ENCODE measurements at places on chromosomes 5 and 9.
A peak's percentile ranks its signal among the peaks of the same experiment; 100 is the strongest.

DNA sequence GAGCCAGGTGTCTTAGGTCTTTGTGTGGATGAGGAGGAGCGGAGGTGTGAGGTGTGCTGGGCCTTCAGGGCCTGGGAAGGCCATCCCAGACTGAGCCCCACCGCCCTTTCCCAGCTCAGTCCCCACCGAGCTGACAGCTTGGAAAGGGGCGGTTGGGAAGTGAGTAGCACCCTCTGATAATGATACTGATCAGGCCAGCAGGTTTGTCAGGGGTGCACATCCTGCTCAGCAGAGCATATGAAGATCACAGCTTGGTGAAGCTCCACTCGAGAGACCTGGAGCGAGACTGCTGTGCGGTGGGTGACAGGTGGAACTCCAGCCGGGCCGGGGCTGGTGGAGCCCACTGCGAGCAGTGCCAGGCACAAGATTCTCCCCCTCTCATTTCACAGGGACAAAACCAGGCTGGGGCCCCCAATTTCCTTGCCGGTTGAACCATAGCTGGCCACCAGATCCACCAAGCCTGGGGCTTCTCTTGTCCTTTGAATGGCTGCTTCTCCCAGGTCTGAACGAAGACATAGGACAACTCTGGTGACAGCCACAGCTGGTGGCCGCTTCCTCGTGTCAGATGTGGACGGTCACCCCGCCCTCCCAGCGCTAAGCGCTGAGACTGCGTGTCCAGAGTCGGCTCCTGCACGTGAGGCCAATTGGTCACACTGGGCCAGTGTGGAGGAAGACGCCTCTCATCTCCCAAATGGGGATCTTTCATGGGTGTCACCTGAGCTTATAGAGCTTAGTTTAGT lies 8.3 kb downstream of the QRFP start:
- no peak for DNase-seq

- DNase-seq: no peak
Observed at GRCh38 chr5:159655757-159656409, 260.4 kb upstream of the ADRA1B start.

GRCh38 chr5:14450018-14450524 lies 131.5 kb upstream of the OTULINL start:
- no peak for DNase-seq

GRCh38 chr5:38831909-38832308 lies 13.9 kb upstream of the OSMR start:
- DNase-seq: peak; percentile 38

- peak; percentile 58 for DNase-seq
Observed at GRCh38 chr9:35732800-35733541, 505 bp downstream of the CREB3 start.

- DNase-seq: no peak
Observed at GRCh38 chr9:4137681-4138099, 162.2 kb downstream of the GLIS3 start.

DNA sequence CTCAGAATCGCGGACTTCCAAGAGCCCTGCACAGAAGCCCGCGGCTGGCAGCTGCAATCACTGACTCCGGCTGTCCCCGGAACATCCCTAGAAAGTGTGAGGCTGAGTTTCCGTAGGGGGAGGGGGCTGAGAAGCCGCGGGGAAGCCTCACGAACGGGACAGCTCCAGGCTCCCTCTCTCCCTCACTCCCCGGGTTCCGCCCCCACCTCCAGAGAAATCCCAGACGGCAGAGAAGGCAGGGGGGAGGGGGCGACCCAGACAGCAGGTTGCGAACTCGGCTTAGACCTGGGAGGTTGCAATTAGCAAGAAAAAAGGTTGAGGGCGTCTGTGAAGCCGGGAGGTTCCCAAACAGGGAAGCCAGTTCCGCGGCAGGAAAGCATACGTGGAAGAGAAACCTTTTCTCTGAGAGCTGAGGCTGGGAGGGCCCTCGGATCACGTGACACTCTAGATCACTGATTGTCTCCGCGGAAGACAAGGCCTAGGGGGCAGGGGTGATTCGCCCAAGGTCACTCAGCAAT lies 73.8 kb upstream of the CPLX2 start:
- no peak for DNase-seq

- no peak for DNase-seq
Observed at GRCh38 chr5:77633207-77633675, 5.3 kb downstream of the OTP start.

DNA sequence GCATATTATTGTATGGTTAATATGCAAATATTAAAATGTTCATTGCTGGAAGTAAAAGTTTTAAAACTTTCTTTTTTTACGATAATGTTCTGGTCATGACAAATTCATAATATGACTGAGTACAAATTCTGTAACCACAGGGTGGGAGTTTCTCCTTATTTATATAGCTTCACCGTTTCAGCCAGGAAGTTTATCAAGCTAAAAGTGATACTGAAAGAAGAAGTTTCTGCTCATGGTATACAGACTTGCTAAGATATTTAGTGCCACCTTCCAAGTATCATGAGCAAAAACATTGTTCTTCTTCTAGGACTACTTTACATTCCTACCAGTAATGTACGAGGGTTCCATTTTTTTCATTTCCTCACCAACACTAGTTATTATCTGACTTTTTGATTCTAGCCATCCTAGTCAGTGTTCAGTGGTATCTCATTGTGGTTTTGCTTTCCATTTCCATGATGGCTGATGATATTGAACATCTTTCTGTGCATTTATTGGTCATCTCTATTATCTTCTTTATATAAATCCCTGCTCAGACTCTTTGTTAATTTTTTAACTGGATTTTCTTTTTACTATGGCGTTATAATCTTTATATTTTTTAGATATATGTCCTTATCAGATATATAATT lies 94.2 kb upstream of the PRRC1 start:
- DNase-seq: no peak

DNA sequence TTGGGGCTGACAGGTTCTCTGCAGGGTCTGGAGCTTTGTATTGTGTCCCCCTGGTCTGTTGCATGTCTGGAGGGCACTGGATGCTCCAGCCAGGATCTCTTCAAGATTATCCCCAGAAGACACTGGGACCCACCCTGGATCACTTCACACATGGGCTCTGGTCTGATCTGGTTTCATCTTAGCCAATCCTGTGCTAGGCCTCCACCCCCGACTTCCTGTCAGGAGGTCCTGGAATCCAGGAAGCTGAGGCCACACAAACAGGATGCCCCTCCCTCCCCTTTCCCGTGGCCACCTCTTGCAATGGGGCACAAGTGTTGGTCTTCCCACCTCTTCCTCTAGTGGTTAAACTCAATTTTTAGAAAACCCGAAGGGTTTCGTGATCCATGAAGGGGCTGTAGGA lies 242.6 kb upstream of the MVB12B start:
- DNase-seq: no peak

DNA sequence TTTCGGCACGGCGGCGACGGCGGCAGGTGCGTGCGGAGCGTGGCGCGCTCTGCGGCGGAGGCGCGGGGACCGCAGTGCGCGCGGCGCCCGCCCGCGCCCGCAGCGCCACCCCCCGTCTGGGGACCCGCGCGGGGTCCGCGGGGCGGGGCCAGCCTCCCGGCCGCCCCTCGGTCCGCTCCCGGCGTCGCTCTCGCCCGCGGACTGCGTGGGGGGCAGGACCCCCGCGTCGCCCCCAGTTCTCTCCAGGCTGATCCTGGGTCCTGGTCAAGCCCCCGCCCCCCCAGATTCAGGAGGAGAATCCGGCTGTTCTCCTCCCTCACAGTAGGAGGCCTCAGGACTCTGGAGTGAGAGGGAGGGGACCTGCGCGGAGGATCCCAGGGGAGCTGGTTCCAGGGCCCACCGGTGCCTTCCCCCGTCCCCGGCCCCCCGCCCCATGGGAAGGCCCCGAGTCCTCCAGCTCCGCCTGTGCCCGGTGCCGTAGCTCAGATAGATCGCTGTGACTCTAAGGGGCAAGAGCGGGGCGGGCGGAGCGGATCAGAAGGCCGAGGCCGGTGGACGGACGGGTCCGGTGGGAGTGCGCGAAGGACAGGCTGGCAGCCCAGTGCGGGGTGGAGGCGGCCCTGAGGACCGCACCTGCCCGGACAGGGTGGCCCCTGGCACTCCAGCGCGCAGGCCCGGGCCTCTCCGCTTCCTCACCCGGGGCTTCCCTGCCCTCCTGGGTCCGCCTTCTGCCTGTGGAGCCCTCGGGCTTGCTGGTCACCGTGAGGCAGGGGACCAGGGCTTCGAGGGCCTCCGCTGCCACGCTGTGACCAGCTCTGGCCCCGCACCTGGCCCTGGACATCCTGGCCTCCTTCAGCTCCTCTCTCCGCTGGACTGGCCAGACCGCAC lies at the start of gene RNF208:
Gene RNF208, minus strand, starts transcription at position 51 of the 888 bp plus-strand sequence. CDS start 1,028 bp downstream, outside the sequence.
- no peak for DNase-seq

DNA sequence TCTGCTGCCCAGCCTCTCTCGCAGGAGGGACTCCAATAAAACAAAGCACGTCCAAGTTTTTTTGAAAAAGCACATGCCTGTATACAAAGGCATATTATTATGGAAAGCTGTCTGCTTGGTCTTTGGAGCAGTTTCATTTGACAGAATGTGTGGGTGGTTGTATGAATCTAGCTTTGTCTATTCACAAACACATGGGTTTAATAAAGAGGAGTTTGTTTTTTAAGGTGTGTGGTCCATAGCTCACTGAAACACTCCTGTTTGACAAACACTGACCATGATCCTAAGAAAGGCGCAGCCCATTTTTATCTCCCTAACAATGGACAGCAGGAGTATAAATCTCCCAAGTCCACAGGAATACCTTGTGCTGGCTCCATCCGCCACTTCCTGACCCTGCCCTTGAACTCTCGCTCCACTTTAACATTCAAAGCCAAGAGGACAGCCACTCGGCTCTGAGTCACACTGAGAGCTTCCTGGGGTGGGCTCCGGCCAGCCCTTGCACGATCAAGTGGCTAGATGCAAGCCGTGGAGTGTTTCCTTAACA lies 371.9 kb downstream of the EBF1 start:
- no peak for DNase-seq

DNA sequence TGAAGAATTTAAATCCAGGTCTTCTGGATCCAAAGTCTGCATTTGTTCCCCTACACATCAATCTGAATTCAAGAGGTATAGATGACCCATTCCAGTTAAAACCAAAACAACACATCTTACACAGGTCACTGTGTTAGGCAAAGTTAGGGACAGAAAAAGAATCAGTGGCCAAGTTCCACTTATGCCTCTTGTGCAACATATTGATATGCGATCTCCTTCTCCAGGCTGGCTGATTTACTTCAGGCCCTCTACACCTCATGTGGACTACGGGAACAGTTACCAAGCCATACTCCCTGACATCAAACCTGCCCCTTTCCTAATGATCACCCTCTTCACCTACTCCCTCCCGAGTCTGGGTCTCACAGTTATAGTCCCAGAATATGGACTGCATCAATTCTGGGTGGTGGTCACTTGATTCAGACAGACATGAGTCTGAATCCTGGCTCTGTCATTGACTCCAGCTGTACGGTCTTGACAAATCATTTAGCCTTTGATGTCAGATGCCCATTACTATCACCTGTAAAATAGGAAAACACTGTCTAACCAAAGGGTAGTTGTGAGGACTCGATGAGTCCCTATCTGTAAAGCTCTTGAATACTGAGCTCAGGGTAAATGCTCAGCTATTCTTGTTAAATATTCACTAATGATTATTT lies 26.0 kb downstream of the GOLGA1 start:
- DNase-seq: no peak

DNA sequence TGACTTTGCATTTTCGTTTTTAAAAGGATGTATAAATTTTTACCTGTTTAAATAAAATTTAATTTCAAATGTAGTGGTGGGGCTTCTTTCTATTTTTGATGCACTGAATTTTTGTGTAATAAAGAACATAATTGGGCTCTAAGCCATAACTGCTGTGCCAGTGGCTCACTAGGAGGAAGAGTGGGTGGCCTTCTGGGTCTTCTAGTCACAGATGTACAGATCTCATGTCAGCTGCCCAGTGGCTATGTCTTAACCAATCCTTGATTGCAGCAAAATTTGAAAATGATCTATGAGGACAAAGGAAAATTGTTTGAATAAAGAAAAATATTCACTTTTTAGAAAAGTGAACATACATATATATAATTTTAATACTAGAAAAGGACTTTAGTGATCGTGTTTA lies 5.4 kb downstream of the CTSL start:
- DNase-seq: no peak

- no peak for DNase-seq
Observed at GRCh38 chr5:73374520-73375190, 73.9 kb downstream of the FOXD1 start.

- DNase-seq: no peak
Observed at GRCh38 chr5:127340606-127341005, 50.0 kb downstream of the MEGF10 start.

DNA sequence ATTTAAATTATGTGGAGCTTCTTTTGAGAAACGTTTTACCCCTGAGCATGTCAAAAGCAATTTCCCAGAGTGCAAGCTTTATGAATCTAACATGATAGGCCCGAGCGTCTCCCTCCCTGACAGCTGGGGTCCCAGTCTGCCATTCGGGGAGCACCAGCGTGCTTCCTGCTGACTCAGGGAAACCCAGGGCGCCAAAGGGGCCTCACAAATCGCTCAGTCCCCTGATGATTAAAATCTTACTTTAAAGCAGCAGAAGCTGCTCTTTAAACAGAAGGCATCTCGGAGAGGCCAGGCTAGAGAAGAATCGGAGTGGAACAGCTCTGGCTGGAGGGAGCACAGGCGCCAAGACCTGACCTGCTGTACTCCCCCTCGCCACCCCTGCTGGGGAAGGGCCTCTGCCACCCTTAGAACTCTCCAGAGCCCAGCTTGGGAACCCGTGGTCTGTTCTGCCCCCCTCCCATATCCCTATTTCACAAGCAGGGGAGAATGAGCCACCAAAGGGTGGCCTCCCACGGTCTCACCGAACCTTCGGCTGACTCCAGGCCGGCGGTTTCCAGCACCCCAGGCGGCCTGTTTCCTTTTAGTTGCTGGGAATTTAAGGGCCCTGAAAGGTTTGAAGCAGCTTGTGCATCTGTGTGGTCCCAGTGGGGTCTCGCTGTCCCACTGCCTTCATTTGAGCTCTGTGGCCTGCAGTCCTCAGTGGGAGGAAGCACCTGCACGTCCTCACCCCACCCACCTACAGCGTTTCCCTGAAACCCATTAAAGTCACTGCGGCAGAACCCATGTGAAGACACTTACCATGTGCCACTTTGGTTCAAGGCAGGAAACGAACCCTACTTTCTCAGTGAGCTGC lies 147.6 kb downstream of the COL23A1 start:
- DNase-seq: no peak

DNA sequence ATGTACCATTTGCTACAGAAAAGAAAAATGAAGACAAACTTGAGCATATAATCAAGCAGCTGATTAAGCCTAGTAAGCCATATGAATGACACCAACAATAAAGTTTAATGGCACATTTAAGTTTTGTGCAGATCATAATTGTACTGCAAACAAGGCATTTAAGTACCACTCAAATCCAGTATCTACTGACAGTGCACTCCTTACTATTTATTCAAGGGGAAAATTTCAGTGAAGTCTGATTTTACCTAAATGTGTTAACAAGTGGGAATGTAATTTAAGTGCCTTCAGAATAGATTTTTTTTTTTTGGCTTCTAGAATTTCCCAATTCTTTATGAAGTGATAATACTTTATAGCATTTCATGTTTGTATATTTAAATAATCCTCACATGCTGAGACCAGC lies 341.0 kb upstream of the POU5F2 start:
- DNase-seq: no peak

- DNase-seq: peak; percentile 65
Observed at GRCh38 chr5:18465833-18466681, 831.8 kb downstream of the TAF11L14 start.

Measured in hematopoietic multipotent progenitor cell treated with erythropoietin and hydrocortisone succinate and interleukin-3 and kit ligand, for 8 days (in vitro differentiated cells).